ENCODE measurements at places on chromosomes 3 and 15. TPM values are rescaled to one million over a fixed set of nuclear protein-coding genes. Genes with fewer than 3 reads are reported as not detected.

DNA sequence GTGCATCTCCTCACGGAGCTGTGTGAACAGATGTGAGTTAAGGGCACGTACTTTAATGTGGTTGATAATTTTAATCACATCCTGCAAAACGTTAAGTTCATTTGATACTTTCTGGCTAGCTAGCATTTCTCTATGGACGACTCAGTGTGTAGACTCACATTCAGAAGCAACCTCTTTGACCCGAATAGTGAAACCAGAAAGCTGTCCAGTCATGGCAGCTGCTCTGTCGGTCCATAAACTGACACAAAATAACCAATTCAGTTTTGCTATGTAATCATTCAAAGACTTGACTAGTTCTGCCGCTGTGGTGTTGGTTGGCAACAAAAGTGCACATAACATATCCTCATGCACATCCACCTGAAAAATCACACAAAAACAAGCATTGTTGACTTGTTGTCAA lies 3.7 kb upstream of the GFM1 start:
- no peak for DNase-seq

DNA sequence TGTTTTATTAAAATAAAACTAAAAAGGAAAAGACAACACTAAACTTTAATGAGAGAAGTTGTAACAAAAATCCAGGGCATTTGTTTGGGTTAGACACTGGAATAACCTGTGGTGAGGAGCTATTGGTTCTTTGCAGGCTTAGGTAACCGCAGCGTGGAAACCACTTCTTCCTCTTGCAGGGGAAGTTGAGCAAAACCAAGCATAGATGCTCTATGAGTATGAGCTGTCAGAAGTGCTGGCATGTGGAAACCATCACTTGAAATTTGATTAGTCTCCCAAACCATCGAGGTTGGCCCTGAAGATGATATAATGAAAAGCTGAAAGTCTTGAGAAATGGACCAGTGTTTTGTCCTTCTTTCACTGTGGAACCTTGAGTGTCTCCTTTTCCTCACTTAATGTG lies 127.1 kb upstream of the RBMS3 start:
- DNase-seq = no peak

DNA sequence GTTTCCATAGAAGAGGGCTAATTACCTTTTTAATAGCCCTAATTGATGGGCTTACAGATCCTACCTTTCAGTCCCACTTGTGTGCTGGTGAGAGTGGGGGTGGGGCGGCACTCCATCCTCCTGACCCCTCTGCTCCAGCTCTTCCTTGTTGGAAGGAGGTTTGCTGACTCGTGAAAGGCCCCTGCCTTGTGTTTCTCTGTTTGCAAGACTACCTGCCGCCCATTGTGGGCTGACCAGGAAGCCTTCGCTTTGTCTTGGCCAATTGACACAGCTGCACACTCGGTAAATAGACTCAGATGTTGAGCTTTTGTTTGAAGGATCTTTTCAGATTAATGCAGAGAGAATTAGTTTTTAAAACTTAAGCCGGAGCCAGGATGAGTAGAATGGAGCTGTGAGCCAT lies 197.3 kb upstream of the HES1 start:
- DNase-seq = no peak

DNA sequence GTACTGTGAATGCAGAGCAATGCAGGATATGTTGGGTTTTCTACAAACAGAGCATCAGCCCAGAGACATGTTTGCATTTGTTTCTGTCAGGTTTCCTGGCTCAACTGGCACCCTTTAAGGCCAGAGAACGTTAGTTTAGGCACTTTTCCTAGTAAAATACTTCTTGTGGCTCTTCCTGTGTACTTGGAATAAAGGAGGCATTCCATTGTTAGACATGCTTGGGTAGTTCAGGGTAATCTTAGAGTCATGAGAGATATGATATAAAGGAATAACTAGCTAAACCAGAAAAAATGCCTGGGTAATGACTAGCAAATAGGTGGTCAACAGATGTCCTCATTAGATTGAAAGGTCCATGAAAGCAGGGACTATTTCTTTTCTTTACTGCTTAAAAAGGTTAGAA lies 60.4 kb upstream of the RBM5 start:
- DNase-seq = no peak

DNA sequence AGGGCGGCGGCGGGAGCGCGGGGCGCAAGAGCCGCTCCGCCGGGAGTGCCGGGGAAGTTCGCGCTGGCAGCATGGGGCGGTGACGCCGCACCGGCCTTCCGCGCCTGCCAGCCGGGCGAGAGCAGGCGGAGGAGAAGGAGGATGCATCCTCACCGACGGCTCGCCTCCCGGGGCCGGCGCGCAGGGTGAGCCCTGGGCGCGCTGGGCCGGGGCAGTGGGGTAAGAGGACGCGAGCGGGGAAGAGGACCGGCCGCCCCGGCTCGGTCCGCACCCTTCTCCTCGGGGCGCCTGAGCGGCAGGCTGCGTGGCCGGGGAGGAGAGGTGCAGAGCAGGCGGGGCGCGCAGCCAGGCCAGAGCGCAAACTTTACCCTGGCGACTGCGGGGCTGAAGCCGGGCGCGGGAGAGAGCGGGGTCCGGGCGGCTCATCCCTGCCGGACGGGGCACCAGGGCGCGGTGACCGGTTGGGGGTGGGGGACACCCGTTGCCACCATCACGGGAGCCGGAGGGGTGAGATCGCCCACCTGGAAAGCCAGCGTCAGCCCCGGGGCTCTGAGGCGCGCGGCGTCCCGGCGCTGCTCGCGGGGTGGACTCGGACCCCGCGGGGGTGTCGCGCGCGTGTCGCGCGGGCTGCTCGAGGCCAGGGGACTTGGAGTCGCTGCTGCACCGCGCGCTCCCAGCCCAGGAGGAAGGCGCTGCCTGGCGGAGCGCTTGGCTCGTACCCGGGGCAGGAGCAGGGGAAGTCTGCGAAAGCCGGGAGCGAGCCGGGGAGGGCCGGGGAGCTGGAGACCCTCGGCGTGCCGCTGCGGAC lies 542 bp downstream of the GABRA5 start:
- no peak for DNase-seq

DNA sequence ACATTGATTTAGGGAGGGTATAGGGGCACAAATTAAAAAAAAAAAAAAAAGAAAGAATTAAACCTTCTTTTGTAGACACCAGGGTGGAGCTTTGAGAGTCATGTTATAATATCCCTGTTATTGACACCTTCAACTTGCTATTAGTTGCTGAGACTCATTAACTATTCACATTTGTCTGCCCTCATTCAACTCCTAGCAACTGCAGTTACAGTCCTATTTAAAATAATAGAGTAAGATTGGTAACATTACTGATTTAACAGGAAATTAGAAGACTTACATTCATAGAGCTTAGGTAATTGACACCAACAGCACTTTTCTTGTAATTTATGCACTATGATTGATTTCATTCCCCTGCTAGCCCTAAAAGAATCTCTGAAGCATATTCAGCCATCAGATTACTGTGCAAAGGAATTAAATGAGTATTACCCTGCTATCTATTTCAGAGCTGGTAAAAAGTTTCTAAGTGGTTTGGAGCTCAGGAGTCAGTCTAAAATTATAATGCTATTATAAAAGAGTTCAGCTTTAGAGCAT lies 148.8 kb upstream of the TBL1XR1 start:
- DNase-seq = no peak

DNA sequence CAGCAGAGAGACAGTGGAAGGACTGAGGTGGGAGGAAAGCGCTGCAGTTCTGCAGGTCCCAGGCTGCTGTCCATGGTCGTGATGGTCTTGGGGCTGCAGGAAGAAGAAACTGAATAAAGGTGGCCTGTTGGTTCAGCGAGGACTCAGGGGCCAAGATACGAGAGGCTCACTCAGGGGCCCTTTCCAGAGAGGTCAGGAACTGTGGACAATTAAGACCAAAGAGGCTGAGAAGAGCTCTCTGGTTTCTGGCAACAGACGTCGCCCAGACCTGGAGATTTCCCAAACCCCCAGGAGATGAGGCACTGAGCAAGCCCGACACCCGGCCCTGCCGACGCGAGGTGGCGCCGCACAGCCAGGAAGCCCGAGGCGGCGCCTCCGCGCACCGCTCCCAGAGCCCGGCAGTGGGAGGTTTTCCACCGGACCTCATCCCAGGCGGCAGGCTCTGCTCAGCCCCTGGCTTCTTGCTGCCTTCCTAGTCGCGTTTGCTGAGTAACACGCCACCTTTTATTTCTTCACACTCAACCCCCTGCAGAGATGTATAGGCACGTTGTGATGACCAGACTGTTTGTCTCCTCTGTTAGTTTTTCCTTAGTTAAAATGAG lies 56.4 kb upstream of the ARRDC4 start:
- DNase-seq = peak; percentile 56

DNA sequence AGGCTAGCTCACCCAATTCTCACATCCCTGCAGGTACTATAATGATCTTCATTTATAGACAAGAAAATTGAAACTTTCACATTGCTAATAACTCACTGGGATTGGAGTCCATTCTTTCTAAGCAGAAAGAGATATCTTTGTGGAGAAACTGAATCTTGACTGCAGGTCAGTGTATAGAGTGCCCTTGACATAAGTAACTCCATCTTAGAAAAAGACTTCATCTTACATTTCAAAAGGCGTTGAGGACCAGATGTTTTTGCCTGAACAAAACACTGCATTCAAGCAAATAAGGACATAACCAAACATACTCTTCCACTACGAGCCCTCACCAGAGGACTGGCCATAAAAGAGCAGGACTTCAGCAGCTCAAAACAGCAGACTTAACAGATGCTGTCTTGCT lies 6.8 kb upstream of the CCR3 start:
- no peak for DNase-seq

DNA sequence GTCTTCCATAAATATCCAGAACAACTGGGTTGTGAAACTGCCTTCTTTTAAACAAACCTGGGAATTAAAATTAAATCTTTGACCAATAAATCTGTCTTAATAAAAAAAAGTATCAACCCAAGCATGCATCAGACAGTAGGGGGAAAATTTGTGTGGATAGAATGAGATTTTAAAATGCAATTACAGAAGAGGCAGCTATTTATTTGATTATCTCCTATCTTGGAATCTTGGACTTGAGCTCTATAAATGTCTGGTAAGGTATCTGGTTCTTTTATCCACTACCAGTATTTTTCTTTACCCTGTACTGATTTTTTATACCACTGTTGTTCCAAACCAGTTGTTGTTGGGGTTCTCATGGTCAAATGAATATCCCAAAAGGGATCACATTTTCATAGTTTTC lies 157.6 kb upstream of the VEPH1 start:
- DNase-seq = no peak

GRCh38 chr15:74167891-74168331 lies 5.6 kb upstream of the ISLR start:
- no peak for DNase-seq

GRCh38 chr15:58064082-58064979 lies 1.2 kb downstream of the ALDH1A2 start:
- DNase-seq = no peak

DNA sequence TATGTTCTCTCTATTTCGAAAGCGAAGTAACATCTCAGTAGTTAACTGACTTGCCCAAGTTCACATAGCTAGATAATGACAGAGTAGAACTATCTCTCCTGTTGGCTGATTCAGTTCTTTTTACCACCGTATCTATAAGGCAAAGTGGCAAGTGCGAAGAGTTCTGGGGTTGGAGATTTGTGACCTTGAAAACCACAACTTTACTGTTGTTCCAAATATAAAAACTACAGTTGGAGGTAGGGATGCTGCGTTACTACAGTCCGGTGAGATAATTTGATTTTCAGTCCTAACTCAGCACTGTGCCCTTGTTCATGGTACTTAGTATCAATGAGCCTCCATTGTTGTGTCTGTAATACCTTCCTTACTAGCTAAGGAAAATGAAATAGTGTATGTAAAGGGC lies 71.2 kb upstream of the GOLGA8B start:
- DNase-seq = no peak

DNA sequence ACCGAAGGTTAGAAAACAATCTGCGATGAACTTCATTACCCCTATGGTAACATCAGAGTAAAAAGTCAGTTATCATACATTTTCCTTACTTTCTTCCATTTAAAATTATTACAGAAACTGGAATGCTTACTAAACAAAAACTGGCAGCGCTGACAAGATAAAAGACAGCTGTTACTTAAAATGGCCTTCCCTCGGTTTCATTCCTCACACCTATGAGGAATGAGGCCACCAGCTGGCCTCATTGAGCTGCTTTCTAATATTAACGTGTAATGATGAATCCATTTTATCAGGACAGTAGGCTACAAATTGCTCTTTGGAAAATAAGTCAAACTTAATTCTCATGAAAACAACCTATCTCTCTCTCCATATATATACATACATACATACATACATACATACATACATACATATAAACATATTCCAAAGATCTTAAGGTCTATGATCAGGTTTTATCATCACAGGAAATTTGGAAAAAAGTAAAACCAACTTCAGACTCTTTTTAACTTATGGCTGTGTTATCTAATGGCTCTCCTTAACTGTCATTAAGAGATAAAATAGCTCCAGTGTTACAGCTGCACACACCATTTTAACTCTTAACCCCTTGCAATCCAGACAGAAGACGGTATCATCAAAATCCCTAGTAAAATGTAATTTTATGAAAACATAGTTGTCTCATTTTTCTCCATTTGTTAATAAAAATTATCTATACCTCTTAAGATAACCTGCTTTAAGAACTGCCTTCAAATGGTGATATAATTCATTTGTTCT lies 5.2 kb downstream of the CCNL1 start:
- DNase-seq = no peak

GRCh38 chr3:51954105-51954504 lies 1.1 kb upstream of the GPR62 start:
- DNase-seq = no peak

DNA sequence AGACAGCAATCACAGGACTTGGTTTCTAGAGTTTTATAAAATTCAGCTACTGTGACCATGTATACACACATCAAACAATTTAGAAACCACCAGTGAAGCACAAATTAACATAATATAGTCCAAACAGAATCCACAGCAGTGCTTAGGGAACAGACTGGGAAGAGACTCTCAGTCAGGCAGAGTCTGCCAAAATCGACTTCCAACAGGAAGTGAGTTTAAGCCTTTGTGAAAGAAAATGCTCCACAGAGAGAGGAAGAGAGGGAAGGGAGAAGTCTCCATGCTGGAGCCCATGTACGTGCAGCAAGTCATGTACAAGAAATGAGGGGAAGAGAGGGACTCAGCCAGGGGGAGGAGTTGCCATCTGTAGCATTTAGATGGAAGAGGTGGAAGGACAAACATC lies 172.6 kb downstream of the IL5RA start:
- DNase-seq = no peak

DNA sequence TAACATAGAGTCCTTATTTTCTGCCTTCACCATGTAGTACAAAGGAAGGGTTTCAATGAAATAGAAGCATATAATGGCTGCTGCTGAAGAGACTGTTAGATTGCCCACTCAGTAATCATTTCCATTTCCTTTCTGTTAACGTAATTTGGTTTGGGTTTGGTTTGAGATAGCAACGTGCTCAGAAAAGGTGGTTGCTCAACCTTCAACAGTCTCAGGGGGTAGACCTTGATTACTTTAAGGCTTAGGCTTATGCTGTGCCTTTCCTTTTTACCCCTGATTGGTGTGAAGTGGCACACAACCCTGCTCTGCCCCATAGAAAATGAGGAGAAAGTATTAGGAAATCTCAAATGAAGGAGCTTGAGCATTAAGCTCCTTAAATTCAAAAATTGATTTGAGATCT lies 163.7 kb upstream of the TP63 start:
- no peak for DNase-seq

The LRRC31 gene
- not detected for total RNA-seq

The ANKRD34C gene
- not detected for total RNA-seq

The LARP6 gene
- 81.5 TPM for total RNA-seq

The FBN1 gene
- total RNA-seq = 372 TPM

The SCAANT1 gene
- not detected for total RNA-seq

The SLC26A6 gene
- total RNA-seq = 16.4 TPM

The ANKRD63 gene
- 11.4 TPM for total RNA-seq

Measured in SJSA1 (cell line).